Ascending aorta (tissue), 2 donors: ENCODE measurements at places on chromosomes 4 and X. TPM values are rescaled to one million over a fixed set of nuclear protein-coding genes. Genes with fewer than 3 reads are reported as not detected.

Gene BMPR1B
- 3.8 TPM for total RNA-seq

Gene HSD17B13
- not detected for total RNA-seq

Gene CENPI
- not detected for total RNA-seq

Gene ARMCX5
- 3.6 TPM for total RNA-seq
